ENCODE measurements at places on chromosomes 16 and 17. TPM values are rescaled to one million over a fixed set of nuclear protein-coding genes. Genes with fewer than 3 reads are reported as not detected.

DNA sequence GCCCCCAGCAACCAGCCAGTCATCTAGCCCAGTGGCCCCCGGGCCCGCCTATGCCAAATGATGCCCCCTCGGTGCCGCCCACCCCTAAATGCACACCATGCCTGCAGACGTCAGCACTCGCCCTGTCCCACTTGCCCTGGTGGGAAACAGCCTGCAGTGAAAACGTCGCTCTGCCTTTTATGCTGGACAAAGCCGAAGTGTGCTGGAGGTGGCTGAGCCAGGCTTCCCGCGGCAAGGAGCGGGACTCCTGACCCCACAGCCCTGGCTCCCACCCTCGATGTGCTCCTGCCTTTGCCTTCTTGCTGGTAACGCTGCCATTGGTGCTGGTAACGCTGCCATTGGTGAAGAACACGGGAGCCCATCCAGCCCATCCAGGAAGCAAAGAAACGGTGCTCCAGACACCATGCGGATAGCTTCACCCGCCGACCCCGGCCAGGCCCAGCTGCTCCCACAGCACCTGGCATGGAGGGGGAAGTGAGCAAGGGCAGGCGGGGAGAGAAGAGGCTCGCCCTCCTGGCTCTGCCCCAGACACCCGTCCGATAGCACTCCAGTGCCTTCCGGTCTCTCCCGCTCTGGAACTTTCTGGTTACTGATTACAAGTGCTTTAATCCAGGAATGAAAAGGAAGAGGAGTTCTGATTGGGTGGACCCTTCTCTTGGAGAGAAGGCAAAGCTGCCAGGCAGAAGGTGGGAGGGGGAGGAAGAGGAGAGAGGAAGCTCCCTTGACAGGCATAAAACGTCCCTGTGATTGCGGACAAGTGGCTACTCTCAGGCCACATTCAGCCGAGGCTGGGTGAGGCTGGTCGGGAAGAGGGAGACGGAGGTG lies 4.0 kb upstream of the BAIAP2 start:
- no peak for DNase-seq

GRCh38 chr17:39602533-39603303 lies 5.0 kb downstream of the NEUROD2 start:
- no peak for DNase-seq

GRCh38 chr17:61196302-61196704 lies 203.3 kb upstream of the TBX2 start:
- DNase-seq = no peak

KRTAP2-3 gene
- total RNA-seq = not detected

DNA sequence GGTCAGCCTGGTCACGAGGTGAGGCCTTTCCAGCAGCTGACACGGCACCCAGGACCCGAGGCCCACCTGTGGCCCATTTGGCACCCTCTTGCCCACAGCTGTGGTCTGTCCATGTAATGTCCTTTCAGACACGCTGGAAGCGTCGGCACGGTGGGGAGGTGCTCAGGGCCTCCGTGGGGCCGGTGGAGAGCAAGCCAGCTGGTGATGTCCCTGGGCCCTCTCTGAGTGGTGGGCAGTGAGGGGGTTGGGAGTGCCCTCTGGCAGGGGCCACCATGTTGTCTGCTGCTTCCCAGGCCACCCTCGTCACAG lies 97.3 kb upstream of the ZNF469 start:
- DNase-seq = no peak

GRCh38 chr16:68451676-68452075 lies 3.4 kb upstream of the SMPD3 start:
- DNase-seq = no peak

GRCh38 chr17:42667088-42667951 lies 8.2 kb downstream of the TUBG2 start:
- DNase-seq = peak; percentile 95

FAM20A gene
- total RNA-seq = not detected

DNA sequence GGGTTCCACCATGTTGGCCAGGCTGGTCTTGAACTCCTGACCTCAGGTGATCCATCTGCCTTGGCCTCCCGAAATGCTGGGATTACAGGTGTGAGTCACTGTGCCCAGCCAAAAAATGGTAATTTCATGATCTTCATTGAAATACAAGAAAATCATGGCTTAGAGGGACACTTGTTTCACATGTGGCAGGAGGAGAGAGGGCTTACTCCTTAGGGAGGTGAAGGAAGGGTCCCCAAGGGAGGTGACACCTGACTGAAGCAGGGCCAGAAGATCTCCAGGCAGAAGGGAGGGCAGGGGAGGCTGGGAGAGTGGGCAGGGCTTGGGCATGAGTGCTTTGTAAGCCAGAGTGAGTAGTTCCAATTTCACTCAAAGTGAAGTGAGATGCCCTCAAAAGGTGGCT lies 20.0 kb upstream of the ITGAX start:
- no peak for DNase-seq

DNA sequence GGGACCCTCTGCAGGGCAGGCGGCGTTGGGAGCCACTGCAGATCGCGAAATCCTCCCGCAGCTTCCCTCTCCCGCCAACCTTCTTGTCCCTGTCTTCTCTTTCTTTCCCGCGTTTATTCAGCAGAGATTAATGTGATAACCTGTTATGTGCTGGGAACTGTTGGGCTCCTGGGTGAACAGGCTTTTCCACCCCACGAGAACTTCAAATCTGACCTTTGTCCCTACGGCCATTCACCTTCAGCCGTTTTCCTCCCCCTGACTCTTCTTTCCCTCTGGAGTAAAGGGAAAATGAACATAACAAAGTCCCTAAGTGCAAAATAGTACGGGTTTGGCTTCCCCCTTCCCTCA lies 15.2 kb upstream of the KPNA2 start:
- DNase-seq = no peak
